Foreskin keratinocyte (primary cell): ENCODE measurements at places on chromosomes 1 and 21.
A peak's percentile ranks its signal among the peaks of the same experiment; 100 is the strongest.

- DNase-seq = peak; percentile 88
Observed at GRCh38 chr1:16321176-16321867, 31.0 kb downstream of the FBXO42 start.

- DNase-seq = no peak
Observed at GRCh38 chr1:7460807-7461206, 310.3 kb upstream of the VAMP3 start.

GRCh38 chr1:18580047-18580446 lies 50.6 kb upstream of the PAX7 start:
- no peak for DNase-seq

DNA sequence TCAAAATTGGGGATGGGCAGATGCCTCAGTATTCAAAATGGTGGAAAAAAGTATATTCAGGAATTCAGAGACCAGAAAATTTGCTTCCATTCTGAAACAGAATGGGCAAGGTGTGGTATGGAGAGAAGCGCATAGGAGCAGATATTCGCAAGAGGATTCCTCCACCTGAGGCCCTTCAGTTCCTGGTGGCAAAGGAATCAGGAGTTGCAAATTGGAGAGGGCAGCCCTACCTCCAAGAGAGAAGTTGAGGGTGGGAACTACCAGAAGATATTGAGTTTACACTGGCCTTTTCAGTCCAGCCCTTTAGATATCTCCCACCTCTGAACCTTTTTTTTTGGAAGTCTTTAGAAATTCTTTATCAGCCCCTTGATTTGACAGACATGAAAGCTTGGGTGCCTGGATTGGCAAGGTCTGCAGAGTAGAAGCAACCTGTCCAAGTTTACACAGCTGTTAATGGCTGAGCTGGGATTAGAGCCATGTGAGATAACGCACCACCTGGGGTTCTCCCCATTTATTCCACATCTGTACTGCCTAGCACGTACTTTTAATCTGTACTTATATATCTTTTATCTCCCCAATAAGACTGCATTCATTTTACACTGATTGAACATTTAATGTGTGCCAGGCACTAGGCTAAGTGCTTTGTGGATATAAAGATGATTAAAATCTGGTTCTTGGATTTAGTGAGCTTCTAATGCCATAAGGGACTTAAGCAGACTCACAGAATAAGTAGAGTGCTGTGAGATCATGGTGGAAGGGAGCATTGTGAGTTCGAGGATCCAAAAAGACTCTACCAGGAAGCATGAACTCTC lies 99.5 kb downstream of the NGF start:
- no peak for DNase-seq

GRCh38 chr1:153434746-153435455 lies 18.6 kb downstream of the S100A7A start:
- no peak for DNase-seq

DNA sequence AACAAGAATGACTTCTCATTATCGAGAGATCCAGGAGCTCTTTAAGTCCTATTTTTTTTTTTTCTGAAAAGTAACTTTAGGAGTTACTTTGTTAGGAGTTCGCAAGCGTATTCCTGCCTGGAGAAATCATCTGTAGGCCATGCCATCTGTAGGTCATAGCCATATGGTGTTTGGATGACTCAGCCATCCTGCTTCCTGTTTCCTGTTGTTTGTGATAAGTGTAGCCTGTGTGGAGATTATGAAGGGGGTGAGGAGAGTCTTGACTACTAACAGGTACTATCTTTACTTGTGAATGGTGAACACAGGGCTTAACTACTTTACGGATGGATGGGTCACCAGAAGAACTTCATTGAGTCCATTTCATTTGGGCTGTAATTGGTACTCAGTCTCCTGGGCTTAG lies 327.2 kb downstream of the PTPRU start:
- peak; percentile 51 for DNase-seq

DNA sequence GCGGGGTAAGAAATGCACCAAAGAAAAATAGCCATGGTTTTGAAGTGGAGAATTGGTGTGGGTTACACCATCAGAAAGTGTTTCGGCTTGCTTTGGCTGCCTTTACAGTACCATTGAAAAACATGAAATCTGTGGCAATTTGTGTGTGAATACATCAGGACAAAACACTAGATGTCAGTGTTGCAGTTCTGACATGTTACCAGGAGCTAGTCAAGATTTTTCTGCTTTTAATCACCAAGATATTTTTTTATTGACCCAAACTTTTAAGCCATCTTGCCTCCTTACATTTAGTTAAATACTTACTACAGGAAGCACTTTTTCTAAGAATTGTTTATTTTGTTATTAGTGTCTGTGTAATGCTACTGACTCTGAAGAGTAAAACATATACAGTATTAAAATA lies 14.3 kb downstream of the RRP15 start:
- peak; percentile 38 for DNase-seq

- DNase-seq = no peak
Observed at GRCh38 chr1:41806472-41807155, 112.1 kb downstream of the HIVEP3 start.

GRCh38 chr1:182109771-182110170 lies 48.3 kb upstream of the ZNF648 start:
- no peak for DNase-seq

- no peak for DNase-seq
Observed at GRCh38 chr1:183652107-183652506, 1.0 kb downstream of the APOBEC4 start.

GRCh38 chr1:97802011-97802410 lies 118.8 kb downstream of the DPYD start:
- no peak for DNase-seq

- DNase-seq = no peak
Observed at GRCh38 chr21:42513151-42513984, at the start of gene SLC37A1. SLC37A1 (plus strand) TSS chr21:42513852; CDS start chr21:42518455, 4,603 bp downstream.

- peak; percentile 44 for DNase-seq
Observed at GRCh38 chr1:96360036-96360795, 361.4 kb upstream of the PTBP2 start.

- DNase-seq = no peak
Observed at GRCh38 chr21:43853851-43854772, 10.9 kb upstream of the AGPAT3 start.

GRCh38 chr1:114691061-114691460 lies 4.3 kb downstream of the AMPD1 start:
- DNase-seq = no peak

- no peak for DNase-seq
Observed at GRCh38 chr1:23634840-23635651, 56.6 kb upstream of the RPL11 start.

GRCh38 chr1:23984417-23985186 lies 4.5 kb upstream of the SRSF10 start:
- DNase-seq = peak; percentile 56

DNA sequence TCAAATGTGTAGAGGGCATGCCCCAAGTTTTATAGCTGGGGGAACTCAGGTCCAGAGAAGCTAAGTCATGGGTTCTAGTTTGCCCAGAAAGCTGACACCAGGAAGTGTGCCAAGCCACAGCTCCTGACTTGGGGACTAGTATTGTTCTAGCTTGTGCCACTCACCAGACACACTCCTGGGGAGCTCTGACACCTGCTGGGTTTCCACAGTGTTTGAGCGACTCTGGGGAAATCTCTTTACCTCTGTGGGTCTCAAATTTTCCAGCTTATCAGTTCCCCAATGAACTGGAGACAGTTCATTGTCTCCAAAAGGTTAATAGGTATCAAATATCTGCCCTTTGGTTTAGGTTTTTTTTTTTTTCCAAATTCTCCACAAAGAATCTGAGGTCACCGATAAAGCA lies 4.2 kb downstream of the KISS1 start:
- no peak for DNase-seq

GRCh38 chr1:46394108-46394871 lies at the start of gene FAAH:
FAAH (plus strand) TSS chr1:46394317; CDS start chr1:46394349, 32 bp downstream.
- no peak for DNase-seq

GRCh38 chr1:11432526-11432925 lies 46.4 kb upstream of the DISP3 start:
- DNase-seq = no peak

- no peak for DNase-seq
Observed at GRCh38 chr1:72885841-72886240, 603.5 kb upstream of the NEGR1 start.

- DNase-seq = no peak
Observed at GRCh38 chr1:93328809-93329760, 16.6 kb upstream of the DR1 start.

DNA sequence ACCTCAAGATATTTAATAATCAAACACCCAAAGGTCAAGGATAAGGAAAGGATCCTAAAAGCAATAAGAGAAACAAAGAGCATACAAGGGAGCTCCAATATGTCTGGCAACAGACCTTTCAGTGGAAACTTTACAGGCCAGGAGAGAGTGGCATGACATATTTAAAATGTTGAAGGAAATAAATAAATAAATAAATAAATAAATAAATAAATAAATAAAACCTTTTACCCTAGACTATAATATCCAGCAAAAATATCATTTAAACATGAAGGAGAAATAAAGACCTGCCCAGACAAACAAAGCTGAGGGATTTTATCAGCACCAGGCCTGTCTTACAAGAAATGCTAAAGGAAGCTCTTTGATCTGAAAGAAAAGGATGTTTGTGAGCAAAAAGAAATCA lies 367.8 kb upstream of the PBX1 start:
- no peak for DNase-seq

DNA sequence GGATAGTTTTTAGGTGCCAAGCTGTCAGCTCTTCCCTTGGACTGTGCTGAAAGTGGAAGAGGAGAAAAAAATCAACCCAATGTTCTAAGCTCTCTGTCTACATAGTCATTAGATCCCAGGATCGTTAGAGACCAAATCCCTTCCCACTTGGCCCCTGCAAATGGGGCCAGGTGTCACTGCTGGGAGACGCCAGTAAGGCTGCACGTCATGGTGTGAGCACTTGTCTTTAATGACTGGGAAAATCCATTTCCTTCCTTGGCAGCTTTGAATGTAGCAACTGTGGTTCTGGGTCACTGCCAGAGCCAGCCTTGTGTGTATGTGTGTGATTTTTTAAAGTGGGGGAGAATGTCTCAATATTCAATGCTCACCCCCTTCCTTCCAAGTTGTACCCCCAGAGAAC lies 59.9 kb downstream of the MAN1C1 start:
- DNase-seq = no peak

DNA sequence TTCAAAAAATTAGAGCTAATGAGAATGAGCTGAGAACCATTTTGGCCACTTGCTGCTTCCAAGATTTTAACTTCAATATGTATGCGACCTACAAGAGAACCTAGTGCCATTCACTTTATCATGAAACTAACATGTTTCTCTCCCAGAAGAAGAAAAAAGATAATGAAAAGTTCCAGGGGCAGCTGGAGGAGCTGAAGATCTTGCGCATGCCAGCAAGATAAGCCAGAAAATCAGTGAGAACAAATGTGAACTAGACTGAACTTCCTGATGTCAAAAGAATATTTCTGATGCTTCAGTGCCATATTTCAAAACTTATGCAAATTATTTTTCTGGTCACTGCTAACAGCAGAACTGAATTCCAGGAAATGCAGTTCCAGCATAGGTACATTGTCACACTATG lies 1265.1 kb downstream of the BRINP3 start:
- no peak for DNase-seq

DNA sequence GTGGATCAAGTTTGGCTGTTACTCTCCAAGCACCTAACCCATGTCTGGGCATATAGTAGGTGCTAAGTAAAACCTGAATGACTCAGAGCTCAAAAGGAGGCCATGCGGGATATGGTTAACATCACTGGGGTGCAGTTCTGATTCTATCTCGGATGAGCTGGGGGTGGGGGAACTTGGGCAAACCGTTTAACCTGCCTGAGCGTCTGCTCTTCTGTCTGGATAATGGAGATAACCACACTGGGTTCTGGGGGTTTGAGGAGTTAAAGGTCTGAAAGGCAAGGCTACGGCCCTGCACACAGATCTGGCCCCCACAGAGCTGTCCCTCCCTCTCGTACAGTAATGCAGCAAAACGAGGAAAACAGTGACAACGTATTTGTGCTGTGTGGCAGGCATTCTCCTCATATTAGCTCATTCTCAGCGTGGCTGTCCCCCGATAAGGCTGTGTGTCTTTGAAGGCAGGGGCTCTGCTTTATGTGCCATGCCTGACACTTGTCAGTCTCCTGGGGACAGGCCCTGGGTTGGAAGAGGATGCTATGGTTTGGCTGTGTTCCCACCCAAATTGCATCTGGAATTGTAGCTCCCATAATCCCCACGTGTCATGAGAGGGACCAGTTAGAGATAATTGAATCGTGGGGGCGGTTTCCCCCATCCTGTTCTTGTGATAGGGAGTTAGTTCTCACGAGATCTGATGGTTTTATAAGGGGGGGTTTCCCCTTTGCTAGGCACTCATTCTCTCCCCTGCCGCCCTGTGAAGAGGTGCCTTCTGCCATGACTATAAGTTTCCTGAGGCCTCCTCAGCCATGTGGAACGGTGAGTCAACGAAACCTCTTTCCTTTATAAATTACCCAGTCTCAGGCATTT lies 6.8 kb upstream of the ALDH4A1 start:
- DNase-seq = no peak

DNA sequence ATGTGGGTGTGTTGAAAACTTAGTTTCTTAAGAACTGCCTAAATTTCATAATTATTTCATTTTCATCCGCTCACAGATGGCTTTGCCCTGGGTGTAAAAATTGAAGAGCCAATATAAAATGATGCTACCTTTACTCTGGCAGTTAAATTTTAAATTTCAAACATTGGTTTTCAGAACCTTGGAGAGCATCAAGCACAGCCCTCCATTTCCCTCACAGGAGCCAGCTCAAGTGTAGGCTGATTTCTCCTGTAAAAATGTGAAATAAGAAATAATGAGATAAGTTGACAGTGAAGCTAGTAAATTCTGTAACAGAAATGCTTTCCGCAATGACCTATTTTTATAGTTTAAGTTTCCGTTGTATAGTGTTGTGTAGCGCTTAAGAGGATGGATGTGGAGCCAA lies 53.9 kb upstream of the AKT3 start:
- no peak for DNase-seq

DNA sequence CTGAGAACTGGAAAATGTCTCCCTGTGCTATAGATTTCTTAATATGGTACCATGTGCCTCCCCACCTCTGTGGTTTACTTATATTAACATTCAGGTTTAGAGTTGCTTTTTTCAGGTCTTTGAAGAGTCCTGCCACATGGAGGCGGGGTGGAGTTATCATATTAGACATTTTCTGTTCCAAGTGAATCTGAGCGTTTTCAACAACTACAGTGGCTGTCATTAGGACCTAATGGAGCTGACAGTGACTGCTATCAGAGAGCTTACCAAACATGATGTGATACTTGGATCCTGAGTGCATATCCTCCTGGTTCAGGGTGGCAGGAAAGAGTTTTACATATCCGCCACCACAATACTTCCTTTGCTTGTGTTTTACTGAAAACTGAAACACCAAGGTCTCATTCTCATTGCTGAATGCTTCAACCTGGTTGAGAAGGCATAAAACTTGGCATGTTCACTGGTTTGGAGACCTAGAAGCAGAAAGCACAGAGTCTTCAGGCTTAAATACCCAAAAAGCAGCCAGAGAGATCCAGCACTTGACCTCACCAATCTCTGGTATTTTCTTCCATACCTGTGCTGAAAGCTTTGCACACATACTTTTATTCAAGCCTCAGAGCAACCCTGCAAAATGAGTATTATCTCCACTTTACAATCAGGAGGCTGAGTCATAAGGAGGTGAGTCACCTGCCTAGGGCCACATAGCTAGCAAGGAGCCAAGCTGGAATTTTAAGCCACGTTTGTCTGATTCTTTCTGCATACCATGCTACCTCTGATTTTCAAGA lies 47.4 kb upstream of the OSBPL9 start:
- peak; percentile 95 for DNase-seq

- DNase-seq = peak; percentile 80
Observed at GRCh38 chr1:24235921-24236788, 49.1 kb upstream of the IFNLR1 start.
